A549 treated with CpdA at 1 μM for 4 hours (cell line): ENCODE measurements at places on chromosomes 13 and 19. TPM values are rescaled to one million over a fixed set of nuclear protein-coding genes. Genes with fewer than 3 reads are reported as not detected.

Gene ASF1B
- 30.2 to 35.4 TPM (median 33.9 TPM) in 5 replicates for total RNA-seq

Gene SCN1B
- total RNA-seq: 12.0 to 19.3 TPM (median 16.7 TPM) in 5 replicates

Gene CABP5
- not detected in 5 replicates for total RNA-seq

Gene ERICH6B
- total RNA-seq: not detected in 5 replicates

Gene LILRB1
- total RNA-seq: 0.02 TPM in 1 of 5 replicates, not detected in the others

Gene ZNF561
- 8.6 to 17.5 TPM (median 9.4 TPM) in 5 replicates for total RNA-seq
